Diencephalon (tissue), 1 donor: ENCODE measurements at places on chromosomes 11 and 22. TPM values are rescaled to one million over a fixed set of nuclear protein-coding genes. Genes with fewer than 3 reads are reported as not detected.

The SAA2 gene
- not detected for total RNA-seq

The MS4A6A gene
- 2.5 TPM for total RNA-seq

The TMEM45B gene
- total RNA-seq: 0.69 TPM

The OR51G2 gene
- total RNA-seq: not detected

The MYRF gene
- 2.8 TPM for total RNA-seq

The C11orf54 gene
- 41.1 TPM for total RNA-seq

The SHISAL1 gene
- 43.8 TPM for total RNA-seq

The PRG3 gene
- not detected for total RNA-seq

The KRTAP5-2 gene
- not detected for total RNA-seq

The PRODH gene
- 10.1 TPM for total RNA-seq

The NFAM1 gene
- total RNA-seq: 1.6 TPM

The ZFP91 gene
- 53.5 TPM for total RNA-seq

The OR6A2 gene
- 1.8 TPM for total RNA-seq

The NCR3LG1 gene
- total RNA-seq: 17.1 TPM

The TYR gene
- total RNA-seq: not detected

The OR52A5 gene
- total RNA-seq: not detected

The TAF1D gene
- total RNA-seq: 121 TPM

The GPR83 gene
- total RNA-seq: 4.4 TPM

The INS gene
- not detected for total RNA-seq

The SYT9 gene
- total RNA-seq: 29.1 TPM

The GAB4 gene
- not detected for total RNA-seq

The ZP1 gene
- total RNA-seq: 0.46 TPM

The MS4A4E gene
- not detected for total RNA-seq

The CCDC89 gene
- 2.5 TPM for total RNA-seq
